ENCODE measurements at places on chromosomes 5 and 9.

GRCh38 chr9:134597041-134597913, 44.3 kb upstream of the COL5A1 start:
- DNase-seq, result no peak

DNA sequence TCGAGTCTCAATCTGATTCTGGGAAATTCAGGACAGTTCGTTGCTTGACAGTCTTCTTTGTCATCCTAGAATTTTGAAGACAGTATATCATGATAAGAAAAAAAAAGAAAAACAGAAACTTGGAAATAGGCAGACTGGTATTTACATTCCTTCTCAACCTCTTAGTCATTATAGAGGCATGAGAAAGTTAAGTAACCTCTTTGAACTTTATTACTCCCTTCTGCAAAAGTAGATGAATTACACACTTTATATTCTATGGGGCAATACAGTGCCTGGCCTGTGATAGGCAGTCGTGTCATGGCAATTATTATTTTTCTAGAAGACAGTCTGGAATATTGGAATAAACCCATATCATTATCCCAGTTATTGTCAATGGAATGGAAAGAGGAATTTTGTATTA, 828.9 kb downstream of the TLR4 start:
- no peak for DNase-seq

- DNase-seq, result no peak
Measured at GRCh38 chr9:126549246-126550006, 64.3 kb upstream of the LMX1B start.

DNA sequence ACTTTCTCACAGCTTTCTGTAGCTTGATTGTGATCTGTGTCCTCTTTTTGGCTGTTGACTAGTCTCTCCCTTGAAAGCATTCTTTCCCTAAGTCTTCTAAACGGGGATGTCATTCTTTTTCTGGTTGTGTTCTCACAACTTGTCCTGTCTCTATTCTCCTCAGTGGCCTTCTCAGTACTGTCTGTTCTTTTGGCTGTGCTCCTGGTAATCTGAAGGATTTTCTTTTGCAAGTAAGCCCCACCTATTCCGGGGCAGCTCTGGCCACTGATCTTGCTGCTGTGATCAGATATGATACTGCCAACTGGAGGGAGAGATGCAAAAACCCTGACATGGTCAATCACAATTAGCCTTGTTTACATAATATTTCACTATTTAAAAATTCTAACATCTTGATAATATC, 172.2 kb downstream of the CDC42SE2 start:
- no peak for DNase-seq

DNA sequence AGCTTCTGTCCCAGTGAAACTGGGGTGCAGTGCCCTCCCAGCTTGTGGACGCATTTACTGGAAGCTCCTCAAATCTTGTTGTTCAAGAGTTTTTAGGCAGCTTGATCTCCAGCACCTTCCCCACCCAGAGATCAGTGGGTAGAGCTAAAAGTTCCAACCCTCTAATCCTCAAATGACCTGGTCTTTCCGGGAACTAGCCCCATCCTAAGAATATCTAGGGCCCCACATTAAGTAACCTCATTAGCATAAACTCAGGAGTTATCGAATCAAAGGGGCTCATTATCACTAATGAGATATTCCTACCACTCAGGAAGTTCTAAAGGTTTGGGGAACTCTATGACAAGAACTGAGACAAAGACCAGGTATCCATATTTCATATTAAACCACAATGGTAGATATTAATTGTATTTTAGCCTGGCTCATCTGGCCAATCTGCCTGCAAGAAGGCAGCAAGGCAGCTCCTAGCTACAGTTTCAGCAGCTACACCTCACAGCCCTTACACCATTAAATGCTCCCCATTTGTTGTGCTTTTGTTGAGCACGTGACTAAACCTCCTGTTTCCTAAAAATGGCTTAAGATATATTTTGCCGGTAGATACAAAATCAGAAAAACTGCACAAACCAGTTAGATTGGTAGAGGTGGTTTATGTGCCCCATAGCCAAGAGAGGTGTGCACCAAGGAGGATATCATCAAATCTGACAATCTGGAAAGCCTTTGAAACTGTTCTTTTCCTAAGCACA, 24.6 kb upstream of the SLC22A5 start:
- DNase-seq, result no peak

DNA sequence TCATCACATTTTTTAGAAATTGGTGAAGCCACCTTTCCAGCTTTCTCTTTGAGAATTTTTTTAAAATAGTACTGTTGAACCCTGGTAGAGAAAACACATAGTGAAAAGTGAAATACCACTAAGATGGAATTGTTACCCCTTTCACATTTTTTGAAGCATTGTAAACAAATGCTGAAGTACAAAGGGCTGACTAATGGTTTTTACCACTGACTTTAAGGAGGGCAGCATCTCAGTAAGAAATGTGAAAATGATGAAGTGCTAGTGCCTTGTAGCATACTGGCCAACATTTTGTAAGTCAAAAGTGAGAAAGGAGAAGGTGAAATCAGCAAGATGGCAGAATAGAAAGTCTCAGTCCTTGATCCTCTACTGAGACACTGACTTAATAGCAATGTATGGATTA, 320.6 kb downstream of the PJA2 start:
- DNase-seq, result no peak

GRCh38 chr9:132443951-132444607, 34.1 kb downstream of the CFAP77 start:
- DNase-seq, result no peak

DNA sequence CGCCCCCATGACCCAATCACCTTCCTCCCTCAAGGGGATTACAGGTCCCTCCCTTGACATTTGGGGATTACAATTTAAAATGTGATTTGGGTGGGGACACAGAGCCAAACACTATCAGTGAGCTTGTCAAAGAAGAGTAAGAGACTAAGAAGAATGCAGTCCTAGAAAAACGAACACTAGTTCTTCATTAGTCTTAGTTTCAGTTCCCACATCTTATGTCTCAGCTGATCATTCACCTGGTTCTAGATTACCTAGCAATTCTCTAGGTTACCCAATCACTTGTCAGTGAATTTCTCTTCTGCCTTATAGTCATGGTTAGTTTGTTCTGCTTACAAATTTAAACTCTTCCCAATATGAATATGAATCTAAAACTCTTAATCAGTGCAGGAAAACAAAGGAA, 251.5 kb downstream of the COX7C start:
- no peak for DNase-seq

DNA sequence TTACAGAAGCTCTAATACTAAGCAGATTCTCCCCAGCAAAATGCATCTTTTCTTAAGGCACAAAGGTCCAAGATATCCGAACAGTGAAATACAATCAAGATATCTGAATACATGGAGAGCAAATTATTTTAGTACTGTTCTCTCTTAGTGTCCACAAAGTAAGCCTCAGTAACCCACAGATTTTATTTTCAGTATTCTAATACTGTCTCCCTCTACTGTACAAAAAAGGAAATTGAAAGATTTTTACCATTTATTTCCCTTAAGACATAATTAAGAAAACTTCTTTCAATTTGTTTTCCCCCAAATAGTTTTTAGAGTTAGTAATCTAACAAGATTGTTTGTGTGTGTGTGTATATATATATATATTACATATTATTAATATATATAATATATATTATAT, 24.7 kb upstream of the NOL6 start:
- no peak for DNase-seq

DNA sequence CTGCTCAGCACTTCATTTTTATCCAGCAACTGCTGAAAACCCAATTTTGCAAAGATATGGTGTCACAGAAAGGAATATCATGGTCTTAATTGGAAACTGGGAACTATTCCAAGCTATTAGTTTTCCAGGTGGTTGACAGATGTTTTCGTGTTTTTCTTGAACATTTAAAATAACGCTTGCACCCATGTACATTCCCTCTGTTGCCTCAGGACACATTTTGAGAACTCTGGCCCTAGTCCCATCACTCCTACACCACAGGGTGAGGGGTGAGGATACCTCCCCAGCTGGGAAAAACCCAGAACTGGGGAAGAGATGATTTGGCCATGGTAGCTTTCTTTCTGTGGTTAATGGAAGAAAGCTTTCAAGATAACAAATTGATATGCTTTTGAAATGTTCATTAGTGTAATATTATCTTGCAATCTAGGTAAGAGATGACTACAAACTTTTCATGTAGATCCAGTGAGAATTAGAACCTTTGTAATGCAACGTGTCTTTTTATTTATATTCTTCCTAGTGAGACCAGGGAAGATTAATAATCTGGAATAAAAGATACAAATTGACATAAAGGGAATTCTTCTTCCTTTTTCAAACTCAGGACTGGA, 627.0 kb downstream of the RAB3C start:
- DNase-seq, result no peak

DNA sequence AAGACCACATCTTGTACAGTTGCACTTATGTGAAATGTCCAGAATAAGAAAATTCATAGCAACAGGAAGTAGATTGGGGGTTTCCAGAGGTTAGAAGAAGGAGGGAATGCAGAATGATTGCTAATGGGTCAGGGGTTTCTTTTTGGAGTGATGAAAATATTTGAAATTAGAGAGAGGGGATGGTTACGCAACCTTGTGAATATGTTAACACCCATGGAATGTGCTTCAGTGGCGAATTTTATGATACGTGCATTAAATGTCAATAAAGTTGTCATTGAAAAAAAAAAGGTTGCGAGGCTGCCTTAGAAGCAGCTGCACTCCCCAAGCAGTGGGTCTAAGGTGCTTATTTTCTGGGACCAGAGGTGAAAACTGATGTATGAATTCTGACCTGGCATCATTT, 64.4 kb upstream of the SUB1 start:
- no peak for DNase-seq

GRCh38 chr9:99605016-99605743, 216.5 kb upstream of the NR4A3 start:
- DNase-seq, result no peak

DNA sequence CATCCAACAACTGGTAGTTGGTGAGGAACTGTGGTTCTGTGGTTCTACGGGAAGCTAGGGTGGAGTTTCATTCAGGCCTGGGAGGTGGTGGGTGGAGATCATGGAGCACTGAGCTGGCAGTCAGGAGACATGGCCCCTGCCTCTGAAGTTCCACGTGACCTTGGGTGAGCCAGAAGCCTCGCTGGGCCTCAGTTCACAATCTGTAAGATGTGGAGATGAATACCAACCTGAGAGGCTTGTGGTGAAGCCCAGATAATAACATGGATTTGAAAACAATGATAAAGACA, 177.9 kb downstream of the MACROH2A1 start:
- no peak for DNase-seq

DNA sequence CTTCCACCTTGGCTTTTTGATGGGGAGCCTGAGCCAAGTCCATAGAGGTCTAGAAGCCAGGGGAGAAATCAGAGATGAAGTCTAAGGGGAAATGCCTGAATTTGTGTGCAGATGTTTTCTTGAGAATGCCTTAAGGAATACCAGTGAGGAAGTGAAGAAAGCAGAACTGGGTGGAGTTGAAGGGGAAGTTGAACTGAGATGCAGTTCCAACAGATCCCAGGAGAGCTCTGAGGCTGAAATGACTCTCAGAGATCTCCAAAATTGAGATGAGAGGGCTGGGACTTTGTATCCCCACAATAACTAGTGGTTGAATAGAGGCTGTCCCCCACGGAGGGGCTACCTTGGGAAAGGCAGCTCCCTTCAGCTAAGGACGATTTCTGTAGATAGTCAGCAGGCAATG, 197.1 kb downstream of the ZNF462 start:
- DNase-seq, result no peak

DNA sequence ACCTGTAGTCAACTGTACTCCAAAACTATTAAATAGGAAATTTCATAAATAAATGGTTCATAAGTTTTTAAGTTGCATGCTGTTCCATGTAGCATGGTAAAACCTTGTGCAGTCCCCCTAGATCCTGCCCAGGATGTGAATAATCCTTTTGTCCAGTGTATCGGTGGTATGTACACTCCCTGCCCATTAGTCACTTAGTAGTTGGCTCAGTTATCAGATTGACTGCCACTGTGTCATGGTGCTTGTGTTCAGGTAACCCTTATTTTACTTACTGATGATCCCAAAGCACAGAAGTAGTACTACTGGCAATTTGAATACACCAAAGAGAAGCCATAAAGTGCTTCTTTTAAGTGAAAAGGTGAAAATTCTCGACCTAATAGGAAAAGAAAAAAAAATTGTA, 134.2 kb downstream of the RNF180 start:
- DNase-seq, result no peak

DNA sequence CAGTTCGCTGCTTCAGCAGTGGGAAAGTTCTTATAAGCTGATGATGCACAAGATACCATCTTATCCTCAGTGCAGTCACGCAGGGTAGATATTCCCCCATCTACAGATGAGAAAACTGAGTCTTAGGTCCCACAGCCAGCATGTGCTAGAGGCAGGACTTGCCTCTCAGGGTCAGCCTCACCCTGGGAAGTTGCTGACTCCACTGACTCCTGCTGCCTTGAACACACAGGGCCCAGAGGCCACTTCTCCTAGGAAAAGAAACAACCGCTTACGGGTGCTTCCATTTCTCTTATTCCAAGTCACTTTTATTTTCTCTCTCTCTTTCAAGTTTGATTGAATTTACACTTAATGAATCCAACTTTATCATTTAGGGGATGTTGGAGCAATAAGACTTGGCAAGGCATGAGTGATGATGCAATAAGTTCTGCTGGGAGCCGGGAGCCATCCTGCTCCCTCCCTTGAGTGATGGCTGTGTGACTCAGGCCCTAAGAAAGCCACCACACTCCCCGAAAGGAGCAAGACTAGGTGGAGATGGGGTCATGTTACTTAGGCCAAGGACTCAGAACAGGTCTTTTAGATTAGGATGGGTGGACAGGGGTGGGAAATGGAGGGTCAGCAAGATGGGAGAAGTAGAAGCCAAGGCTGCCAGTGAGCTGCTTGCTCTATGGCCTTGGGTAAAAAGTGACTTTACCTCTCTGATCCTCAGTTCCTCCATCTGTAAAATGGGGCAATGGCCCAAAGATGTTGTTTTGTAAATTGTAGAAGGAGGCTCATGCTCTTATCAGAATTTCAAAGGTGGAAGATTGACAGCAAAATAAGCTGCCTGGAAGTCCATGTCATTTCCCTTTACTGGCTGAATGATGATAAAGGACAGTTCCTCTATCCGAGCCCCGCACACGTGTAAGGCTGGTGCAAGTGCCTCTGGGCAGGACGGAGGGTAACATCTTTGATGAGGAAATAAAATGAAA, 67.4 kb upstream of the ZNF618 start:
- no peak for DNase-seq

DNA sequence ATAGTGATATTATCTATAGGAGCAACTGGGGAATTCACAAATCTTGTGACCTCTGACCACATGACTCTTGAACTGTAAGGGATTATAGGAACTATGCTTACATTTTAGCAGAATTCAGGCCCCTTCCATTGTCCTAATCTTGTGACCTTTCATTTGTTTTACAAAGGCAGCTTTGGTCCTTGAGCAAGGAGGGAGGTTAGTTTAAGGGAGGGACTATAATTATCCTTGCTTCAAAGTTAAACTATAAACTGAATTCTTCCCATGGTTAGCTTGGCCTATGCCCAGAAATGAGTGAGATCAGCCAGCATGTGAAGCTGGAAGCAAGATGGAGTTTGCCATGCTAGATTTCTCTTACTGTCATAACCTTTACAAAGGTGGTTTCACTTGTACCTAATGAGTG, 51.2 kb downstream of the TARS1 start:
- no peak for DNase-seq

GRCh38 chr9:124004593-124004992, 7.0 kb upstream of the LHX2 start:
- no peak for DNase-seq

GRCh38 chr5:129382921-129383672, 77.0 kb upstream of the ADAMTS19 start:
- no peak for DNase-seq

- DNase-seq, result no peak
Measured at GRCh38 chr5:68086857-68087256, 128.7 kb upstream of the PIK3R1 start.
